NCI-H345 (cell line): ENCODE measurements at places on chromosomes 2 and 18.

GRCh38 chr2:68396093-68396492, 31.0 kb downstream of the PLEK start:
- DNase-seq = no peak

DNA sequence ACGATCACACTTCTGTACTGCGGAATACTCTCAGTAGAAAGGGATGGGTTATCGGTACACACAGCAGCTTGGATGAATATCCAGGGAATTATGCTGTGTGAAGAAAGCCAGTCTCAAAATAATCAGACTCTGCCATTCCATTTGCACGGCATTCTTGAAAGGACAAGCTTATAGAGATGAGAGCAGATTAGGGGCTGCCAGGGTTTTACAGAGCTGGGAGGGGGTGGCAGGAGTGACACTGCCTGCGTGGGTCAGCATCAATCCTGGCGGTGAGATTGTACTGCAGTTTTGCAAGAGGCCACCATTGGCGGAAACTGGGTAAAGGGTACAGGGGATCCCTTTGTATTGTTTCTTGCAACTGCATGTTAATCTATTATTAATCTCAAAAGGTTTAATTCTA, 16.6 kb downstream of the KCNG2 start:
- no peak for DNase-seq

- no peak for DNase-seq
Measured at GRCh38 chr2:9714630-9715214, 83.9 kb upstream of the YWHAQ start.

- no peak for DNase-seq
Measured at GRCh38 chr2:260507-261161, 3.2 kb downstream of the SH3YL1 start.

- no peak for DNase-seq
Measured at GRCh38 chr2:47897883-47898731, 8.2 kb downstream of the FBXO11 start.
